Fibroblast of the aortic adventitia (primary cell): ENCODE measurements at places on chromosomes 3 and 15. TPM values are rescaled to one million over a fixed set of nuclear protein-coding genes. Genes with fewer than 3 reads are reported as not detected.

Gene REC114
- total RNA-seq, result not detected in 2 replicates

Gene TMOD3
- 21.3 and 53.0 TPM in 2 replicates for total RNA-seq

Gene GALK2
- total RNA-seq, result 30.9 and 50.5 TPM in 2 replicates

Gene CISH
- total RNA-seq, result 0.98 and 1.4 TPM in 2 replicates

Gene ADAMTSL3
- 1.4 and 2.0 TPM in 2 replicates for total RNA-seq

Gene PLSCR2
- not detected in 2 replicates for total RNA-seq

Gene ECT2
- total RNA-seq, result 13.1 and 70.8 TPM in 2 replicates

Gene TMEM212
- total RNA-seq, result not detected in 2 replicates

Gene PLA2G4F
- total RNA-seq, result not detected in 2 replicates

Gene SLCO2A1
- total RNA-seq, result under 0.01 and 0.16 TPM in 2 replicates

Gene COL6A5
- under 0.01 TPM in 1 of 2 replicates, not detected in the other for total RNA-seq

Gene LSMEM2
- not detected in 2 replicates for total RNA-seq
